HAP-1 (cell line): ENCODE measurements at places on chromosomes 12 and 14.
A peak's percentile ranks its signal among the peaks of the same experiment; 100 is the strongest.

DNA sequence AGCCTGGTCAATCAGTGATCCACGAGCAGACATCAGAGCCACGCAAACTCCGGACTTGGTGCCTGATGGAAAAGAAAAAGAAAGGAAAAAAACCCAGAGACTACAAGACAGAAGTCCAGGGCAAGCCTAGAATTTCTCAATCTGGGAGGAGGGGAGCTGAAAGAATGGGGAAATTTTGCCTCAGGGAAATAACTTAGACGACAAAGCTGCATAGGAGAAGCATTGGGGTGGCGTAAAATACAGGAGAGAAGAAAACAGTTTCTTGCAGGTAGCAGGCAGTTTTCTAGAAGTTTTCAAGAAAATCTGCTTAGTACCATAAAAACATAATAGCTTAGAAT is 2.6 kb upstream of the SLC11A2 start:
- DNase-seq, result no peak

- DNase-seq, result no peak
Measured at GRCh38 chr12:46404225-46404631, 31.7 kb upstream of the SLC38A2 start.

DNA sequence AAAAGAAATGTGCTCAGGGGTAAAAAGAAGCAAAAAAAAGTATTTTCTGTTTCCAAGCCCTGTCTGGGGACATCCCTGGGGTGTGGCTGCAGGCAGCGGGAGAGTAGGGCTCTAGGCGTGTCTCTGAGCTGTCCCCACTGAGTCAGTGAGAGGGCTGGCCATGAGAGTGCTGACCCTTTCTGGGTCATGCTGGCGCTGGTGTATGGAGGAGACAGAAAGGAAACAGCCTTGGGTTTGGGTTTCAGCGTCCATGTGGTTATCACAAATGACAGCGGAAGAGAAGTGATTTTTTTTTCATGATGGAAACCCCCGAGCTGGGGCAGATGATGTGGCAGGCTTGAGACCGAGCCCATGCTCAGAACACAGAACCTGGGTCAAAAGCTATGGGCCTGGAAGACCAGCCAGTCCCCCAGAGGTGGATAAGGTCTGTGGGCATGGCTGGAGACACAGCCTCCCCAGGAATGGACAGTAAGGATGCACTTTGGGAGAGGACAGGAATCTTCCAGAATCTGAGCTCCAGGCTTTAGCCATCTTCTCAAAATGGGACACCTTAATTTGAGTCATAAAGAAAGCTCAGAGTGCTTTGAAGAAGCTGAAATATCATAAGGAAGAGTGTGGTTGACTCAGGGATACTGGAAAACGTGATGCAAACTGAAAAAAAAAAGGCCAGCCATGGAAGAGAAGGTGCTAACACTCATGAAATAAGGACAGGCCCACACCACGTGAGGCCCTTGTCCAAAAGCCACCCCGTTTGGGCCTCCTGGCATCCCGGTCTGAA is 36.2 kb downstream of the SYNE3 start:
- DNase-seq, result no peak

- no peak for DNase-seq
Measured at GRCh38 chr12:123519141-123520001, 14.1 kb downstream of the RILPL1 start.

- DNase-seq, result peak; percentile 20
Measured at GRCh38 chr12:10771132-10771733, 31.2 kb downstream of the TAS2R7 start.

DNA sequence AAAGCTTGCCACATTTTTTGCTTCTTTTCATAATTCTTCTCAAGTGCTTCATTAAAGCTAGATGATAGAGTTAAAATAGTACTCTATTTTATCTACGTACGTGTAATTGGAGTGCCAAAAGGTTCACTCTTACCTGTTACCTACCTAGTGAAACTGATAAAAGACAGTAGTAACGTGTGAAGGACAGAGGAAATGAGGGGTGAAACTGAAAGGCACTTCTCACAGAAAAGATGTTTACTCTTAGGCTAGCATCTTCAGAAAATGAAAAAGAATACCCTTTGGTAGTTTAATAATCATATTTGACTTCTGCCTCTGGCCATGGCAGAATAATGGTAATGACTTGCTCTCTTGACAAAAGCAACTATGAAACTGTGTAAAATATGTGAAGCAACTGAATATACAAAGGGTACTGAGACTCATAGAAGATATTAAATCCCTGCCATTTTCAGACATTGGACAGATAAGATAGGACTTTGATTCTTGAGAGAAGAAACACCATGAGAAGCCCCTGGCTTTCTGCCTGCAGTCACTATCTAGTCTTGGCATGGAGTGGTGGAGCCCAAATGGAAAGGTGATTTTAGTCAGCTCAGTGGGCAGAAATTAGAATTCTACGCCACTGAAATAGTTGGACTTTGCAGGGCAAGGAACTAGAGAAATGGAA is 6.3 kb upstream of the EVL start:
- DNase-seq, result no peak

DNA sequence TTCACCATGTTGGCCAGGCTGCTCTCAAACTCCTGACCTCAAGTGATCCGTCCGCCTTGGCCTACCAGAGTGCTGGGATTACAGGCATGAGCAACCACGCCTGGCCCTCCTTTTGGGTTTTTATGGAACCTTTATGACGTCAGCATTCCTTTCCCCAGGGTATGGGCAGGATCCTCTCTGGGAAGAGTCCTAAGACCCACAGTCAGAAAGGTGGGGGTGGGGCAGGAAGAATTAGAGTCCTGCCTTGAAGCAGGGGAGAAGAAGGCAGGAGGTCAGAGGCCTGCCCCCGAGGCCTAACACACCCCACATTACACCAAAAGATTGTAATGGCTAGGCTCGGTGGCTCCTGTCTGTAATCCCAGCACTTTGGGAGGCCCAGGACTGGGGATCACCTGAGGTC is 30.8 kb upstream of the CDK17 start:
- DNase-seq, result no peak
